Activated T-helper 1 cell treated with anti-CD3 and anti-CD28 coated beads, Interleukin-2, amount 50 U/mL, for 16 hours (primary cell): ENCODE measurements at places on chromosomes 1 and 21.

GRCh38 chr1:230332575-230333066 is 93.5 kb downstream of the PGBD5 start:
- no peak for DNase-seq

DNA sequence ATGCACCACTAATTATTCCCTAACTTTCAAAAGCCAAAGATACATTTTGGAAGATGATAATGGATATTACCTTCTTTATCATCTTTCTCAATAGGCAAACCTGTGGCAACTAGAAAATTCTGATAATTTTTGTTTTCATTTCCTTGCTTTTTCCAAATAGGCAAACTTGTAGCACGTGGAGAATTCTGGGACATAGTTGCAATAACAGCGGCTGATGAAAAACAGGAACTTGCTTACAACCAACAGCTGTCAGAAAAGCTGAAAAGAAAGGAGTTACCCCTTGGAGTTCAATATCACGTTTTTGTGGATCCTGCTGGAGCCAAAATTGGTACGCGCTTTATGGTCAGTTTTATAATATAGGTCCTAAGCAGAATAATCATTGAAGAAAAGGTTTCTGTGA is 1.5 kb downstream of the FPGT start:
- DNase-seq = no peak

DNA sequence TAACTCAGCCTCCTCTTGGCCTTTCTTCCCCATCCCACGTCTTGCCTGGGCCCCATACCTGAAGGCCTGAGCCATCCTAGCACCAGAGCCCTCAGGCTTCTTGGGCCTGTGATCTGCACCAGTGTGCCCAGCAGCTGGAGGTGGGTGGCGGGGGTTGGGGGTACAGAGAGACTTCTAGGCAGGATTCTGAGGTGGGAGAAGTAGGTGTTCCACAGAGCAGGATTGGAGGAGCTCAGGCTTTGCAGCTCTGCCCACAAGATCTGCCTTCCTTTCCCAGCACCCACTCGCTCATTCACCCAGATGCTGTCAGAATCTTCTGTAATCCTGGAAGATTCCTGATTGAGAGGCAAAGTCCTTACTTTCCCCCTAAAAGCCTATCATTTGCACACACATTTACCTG is 10.0 kb upstream of the GJB5 start:
- no peak for DNase-seq

DNA sequence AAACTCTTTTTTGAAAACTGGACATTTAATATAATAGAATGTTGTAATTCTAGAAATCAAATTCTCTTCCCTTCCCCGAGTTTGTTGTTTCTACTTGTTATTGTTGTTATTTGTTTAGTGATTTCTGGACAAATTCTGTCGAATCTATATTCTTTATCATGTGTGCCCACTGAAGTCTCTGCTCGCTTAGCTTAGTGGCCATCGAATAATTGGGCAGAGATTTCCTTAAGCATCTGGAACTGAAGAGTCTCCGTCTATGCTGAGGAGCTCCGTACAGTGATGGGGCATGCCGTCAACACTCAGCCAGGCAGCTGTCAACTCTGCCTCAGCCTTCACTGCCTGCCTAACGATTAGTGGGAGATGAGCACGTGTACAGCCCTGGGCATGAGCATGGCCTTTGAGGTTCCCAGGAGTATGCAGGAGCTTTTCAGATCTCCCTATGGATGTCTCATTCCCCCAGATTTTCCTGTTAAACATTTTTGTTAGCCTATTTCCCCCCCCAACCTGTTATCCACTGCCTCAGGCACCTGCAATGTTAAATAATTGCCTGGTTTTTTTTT is 66.8 kb downstream of the SLX9 start:
- no peak for DNase-seq

DNA sequence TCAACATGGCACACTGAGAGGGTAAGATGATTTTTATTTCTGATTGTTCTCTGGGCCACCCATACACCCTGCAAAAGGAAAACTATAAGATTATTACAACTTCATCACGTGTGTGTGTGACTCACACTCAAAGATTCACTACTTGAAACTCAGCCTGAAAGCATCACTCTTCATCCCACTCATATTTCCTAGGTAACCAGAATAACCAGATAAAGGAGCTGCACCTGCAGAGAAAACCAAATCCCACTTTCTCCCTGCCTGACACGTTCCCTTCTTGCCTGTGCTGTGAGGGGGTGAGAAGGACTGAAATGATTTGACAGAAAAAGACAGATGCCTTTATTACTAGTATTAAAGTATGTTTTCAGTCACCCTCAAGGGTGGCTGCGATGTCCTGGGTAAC is 131.6 kb downstream of the TGFBR3 start:
- DNase-seq = no peak

DNA sequence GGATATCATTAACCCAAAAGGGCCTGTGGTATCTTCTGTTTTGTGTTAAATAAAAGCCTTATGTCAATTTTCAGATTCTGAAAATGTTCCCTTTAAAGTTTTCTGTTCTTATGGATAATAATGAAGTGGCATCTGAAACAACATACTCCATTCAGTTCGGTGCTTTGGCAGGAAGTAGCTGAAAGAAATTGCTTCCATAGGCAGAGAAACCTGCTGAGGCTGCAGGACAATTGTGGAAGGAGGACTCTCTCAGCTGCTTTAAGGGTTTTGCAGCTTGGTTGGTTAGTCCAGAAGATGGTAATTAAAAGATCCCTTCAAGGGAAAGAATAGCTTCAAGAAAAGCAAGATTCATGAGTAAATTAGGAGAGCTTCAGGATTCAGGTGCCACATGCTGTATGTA is 30.5 kb upstream of the NRIP1 start:
- no peak for DNase-seq

- DNase-seq = no peak
These were observed 23.5 kb downstream of the IFI44 start for GRCh38 chr1:78673120-78673519.

DNA sequence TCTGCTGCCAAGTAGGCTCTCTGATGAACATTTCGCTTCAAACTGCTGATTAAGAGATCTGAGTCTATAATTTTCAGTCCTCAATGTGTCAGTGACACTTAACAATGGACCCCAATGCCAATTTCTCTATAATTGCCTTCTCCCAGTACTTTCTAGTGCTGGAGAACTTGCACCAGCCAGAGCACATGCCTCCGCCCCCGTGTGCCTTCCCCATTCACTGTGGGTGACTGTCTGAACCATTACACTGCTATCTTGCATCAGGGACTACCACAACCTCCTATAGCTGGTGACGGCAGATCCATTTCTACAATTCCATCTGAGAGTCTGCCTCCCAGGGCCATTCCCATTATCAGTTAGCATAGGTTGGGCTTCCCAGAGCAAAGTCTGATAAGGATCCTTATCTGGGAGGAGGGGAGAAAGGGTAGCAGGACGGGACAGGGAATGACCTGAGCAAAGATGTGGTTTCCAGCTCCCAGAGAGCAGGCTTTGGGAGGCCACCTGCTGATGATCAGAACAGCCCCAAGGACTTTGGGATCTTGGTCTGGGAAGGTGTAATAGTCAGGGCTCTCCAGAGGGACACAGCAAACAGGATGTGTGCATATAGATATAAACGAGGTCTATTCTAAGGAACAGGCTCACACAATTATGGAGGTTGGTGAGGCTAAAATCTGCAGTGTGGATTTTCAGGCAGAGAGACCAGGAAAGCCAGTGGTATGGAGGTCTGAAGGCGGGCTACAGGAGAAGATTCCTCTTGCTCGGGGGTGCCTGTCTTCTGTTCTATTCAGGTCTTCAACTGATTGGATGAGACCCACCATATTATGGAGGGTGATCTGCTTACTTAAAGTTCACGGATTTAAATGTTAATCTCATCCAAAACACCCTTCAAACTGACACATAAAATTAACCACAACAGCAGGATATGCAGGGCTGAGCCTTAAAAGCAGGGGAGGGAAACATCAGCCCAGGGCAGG is 238.2 kb downstream of the PTPRU start:
- no peak for DNase-seq

- no peak for DNase-seq
These were observed 5.8 kb downstream of the PEX10 start for GRCh38 chr1:2406451-2407041.

GRCh38 chr1:21378705-21379494 is 61.0 kb upstream of the NBPF3 start:
- no peak for DNase-seq

DNA sequence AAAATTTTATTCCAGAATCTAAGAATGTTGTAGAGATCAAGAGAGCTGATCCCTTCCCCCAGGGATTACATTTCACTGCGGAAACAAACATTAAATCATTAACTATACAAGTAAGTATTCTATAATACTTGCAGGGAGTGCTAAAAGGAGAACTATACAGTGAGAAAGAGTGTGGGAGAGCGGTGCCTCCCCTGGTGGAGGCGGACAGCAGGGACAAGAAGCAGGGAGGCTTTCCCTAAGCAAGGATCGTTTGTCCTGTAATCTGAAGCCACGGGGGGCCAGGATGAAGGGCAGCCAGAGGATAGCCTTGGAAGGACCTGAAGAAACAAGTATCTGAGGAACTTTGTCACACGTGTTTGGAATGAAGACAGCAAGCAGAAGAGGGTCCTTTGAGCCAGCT is 40.1 kb downstream of the SLC9C2 start:
- DNase-seq = no peak

- no peak for DNase-seq
These were observed 114.2 kb downstream of the TGFBR3 start for GRCh38 chr1:91771717-91772116.

GRCh38 chr1:204455063-204455830 is 39.4 kb downstream of the PIK3C2B start:
- no peak for DNase-seq

DNA sequence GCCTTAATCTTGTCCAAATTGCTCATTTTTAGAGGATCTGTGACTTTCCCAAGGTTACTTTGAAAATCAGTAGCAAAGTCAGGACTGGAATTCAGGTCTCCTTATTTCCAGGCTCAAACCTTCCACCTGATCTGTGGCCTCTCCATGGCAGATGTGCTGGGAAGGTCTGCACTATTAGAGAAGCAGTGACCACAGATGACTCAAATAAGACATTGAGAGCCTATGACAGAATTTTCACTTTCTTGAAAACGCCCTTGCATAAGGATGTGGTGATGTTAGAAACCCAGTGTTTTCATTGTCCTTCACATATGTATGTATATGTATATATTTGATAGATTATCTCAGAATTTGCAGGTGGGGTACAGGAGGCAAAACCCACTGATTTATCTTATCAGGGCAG is 45.3 kb downstream of the TTC39A start:
- no peak for DNase-seq

DNA sequence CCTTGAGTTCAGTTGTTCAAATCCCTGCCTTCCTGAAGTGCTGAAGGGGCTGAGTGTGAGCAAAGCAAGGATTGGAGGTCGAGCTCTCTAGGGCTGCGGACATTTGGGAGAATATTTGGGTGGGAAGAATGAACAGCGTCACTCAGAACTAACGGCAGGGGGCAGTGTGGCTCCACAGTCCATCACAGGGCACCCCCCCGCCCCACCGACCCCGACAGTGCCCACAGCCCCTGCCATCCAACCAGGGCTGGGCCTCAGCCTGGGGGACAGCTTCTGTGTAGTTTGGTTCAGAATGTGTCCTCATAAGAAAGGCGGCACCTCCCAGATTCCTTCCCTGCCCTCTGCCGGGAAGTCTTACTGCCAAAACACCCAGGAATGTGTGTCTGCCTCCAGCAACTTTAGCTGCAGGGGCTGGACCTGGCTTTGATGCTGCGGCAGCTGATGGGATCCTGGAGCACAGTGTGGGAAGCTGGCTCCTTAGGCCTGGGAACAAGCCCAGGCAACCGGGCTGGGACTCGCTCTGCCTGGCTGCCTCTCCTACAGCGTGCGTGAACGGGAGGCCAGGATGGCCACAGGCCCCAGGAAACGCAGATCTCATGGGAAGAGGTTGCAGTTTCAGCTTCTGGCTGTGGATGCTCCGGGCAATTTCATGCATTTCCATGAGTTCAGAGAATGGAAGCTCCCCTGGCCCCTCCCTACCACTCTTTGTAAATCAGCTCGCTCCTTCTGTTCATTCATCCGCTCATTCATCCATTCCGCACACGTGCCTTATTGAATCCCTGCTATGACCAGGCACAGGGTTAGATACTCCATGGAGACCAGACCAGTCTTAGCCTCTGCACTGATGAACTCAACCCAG is 104.9 kb upstream of the TMPRSS2 start:
- DNase-seq = no peak

DNA sequence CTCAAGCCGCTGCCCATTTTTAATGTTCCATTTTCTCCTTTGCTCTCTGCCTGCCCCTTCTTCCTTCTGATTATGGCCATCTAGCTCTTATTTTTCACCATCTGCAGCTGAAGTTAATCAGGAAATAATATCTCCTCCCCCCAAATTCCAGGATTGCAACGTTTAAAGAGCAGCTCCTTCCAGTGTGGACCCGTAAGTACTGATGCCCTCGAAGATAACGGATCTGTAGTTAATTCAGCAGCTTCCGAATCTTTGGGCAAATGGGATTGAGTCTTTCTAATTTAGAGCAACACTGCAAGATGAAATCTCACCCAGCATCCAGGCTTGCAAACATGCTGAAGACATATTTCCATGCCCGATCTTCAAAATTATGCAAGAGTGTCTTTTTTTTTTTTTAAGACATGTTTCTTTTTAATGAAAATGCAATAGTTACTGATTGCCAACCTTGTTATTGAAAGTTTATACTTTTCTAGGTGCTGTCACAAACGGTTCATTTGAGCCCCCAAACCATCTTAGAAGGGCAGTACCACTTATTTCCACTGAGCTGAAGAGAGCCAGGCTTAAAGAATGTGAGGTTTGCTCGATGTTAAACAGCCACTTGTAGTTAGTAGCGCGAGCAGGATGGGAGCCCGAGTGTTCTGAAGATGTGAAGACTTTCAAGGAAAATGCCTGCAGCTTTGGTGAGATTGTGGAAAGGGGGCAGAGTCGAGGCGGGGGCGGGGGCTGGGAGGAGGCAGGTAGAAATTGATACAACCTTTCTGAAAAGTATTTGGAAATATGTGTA is 10.9 kb upstream of the RCAN3 start:
- no peak for DNase-seq
